Activated CD4-positive, alpha-beta memory T cell treated with anti-CD3 and anti-CD28 coated beads for 36 hours (primary cell): ENCODE measurements at places on chromosomes 12 and 14. TPM values are rescaled to one million over a fixed set of nuclear protein-coding genes. Genes with fewer than 3 reads are reported as not detected.

DNA sequence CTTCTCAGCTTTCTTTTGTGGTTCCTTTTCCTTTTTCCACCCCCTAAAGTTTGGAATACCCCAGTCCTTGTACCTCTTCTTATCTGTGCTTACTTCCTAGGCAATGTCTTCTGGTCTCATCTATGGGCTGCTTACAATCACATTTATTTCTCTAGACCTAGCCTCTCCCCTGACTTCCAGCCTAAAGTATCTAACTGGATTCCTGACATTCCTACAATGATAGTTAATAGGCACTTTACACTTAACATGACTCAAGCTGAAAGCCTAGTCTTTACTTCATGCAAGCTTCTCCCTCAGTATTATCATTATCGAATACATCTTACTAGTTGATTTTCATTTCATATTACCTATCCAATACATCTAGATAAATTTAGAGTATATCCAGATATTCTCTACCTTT lies 21.2 kb downstream of the CLECL1 start:
- no peak for DNase-seq
- no peaks in the 10 kb centered on the region for H3K36me3 ChIP-seq
- H3K4me3 ChIP-seq: no peak overlapping the region
- no peak overlapping the region for H3K27ac ChIP-seq
- peaks cover 36% of the 10 kb centered on the region for H3K4me1 ChIP-seq
- no peaks in the 10 kb centered on the region for H3K27me3 ChIP-seq

The ADIPOR2 gene
- total RNA-seq: 47.3 TPM

The CLEC1B gene
- total RNA-seq: not detected

GRCh38 chr14:22194664-22195063 lies 394.4 kb downstream of the DAD1 start:
- no peaks in the 10 kb centered on the region for H3K27me3 ChIP-seq
- H3K4me1 ChIP-seq: peaks cover 4% of the 10 kb centered on the region
- no peak overlapping the region for H3K27ac ChIP-seq
- no peak for DNase-seq
- no peak overlapping the region for H3K4me3 ChIP-seq
- no peaks in the 10 kb centered on the region for H3K36me3 ChIP-seq

DNA sequence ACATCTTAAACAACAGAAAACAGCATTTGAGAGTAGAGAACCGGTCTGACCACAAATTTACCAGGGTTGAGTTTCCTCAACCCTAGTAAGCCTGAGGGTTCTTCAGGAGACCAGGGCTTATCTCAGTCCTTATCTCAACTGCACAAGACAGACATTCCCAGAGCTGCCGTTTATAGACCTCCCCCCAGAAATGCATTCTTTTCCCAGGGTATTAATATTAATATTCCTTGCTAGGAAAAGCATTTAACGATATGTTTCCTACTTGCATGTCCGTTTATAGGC lies 12.3 kb downstream of the TMEM117 start:
- H3K36me3 ChIP-seq: peaks cover 26% of the 10 kb centered on the region
- no peaks in the 10 kb centered on the region for H3K4me1 ChIP-seq
- no peaks in the 10 kb centered on the region for H3K27me3 ChIP-seq
- DNase-seq: no peak

DNA sequence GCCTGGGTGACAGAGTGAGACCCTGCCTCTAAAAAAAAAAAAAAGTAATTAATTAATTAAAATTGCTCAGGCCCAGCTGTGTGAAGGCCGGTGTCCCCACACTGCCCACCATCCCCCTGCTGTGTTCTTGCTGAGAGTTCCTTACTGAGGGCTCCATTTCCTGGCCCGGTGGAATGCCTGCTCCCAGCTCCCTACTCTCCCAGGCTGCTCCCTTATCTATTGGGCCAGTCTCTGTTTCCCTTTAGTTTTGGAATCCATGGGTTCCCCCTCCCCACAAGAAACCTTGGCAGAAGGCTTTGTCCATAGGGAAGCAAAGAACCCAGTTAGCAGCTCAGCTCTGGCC lies 19.0 kb downstream of the MLXIP start:
- H3K36me3 ChIP-seq: no peaks in the 10 kb centered on the region
- no peak for DNase-seq
- H3K4me1 ChIP-seq: peaks cover 51% of the 10 kb centered on the region
- H3K4me3 ChIP-seq: no peak overlapping the region
- H3K27ac ChIP-seq: no peak overlapping the region

- H3K27ac ChIP-seq: no peak overlapping the region
- H3K27me3 ChIP-seq: no peaks in the 10 kb centered on the region
- no peak for DNase-seq
- no peaks in the 10 kb centered on the region for H3K36me3 ChIP-seq
- no peaks in the 10 kb centered on the region for H3K4me1 ChIP-seq
Observed at GRCh38 chr14:79437951-79438350, 773.4 kb downstream of the DIO2 start.
